ENCODE measurements at places on chromosomes 1 and 21.

GRCh38 chr21:45264912-45265515 lies 22.7 kb downstream of the POFUT2 start:
- no peak for DNase-seq

- no peak for DNase-seq
These were observed 126.1 kb downstream of the LIPI start for GRCh38 chr21:14084701-14085100.

DNA sequence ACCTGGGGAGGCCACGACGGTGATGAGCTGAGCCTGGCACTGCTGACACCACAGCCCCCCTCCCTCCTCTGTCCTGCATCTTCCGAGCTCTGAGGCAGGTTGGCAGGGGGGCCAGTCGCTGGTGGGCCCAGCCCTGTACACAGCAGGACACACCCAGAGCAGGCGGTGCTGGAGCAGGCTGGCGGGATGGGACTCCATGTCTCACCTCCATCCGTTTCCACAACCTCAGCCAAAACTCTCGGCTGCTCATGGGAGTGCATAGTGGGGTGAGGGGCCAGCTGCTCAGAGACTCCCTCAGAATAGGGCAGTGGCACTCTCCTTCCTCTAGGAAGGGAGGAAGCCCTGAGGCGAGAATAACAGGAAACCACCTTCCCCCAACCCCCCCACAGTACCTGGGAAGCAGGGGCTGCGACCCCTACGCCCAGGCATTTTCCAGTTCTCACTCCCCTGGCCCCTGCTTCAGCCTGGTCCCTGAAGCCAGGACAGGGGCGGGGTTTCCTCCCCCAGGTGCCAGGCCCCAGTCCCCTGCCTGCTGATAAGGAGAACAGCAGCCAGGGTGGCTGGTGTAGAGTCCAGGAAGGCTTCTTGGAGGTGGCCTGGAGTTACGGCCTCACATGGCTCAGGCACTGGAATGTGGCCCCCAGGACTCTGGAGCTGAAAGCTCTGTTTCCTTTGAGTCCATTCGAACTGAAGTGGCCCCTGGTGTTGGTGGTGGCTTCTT lies 3.2 kb upstream of the IBA57 start:
- DNase-seq = no peak

- no peak for DNase-seq
These were observed 40.1 kb downstream of the TMED5 start for GRCh38 chr1:93140106-93140505.

DNA sequence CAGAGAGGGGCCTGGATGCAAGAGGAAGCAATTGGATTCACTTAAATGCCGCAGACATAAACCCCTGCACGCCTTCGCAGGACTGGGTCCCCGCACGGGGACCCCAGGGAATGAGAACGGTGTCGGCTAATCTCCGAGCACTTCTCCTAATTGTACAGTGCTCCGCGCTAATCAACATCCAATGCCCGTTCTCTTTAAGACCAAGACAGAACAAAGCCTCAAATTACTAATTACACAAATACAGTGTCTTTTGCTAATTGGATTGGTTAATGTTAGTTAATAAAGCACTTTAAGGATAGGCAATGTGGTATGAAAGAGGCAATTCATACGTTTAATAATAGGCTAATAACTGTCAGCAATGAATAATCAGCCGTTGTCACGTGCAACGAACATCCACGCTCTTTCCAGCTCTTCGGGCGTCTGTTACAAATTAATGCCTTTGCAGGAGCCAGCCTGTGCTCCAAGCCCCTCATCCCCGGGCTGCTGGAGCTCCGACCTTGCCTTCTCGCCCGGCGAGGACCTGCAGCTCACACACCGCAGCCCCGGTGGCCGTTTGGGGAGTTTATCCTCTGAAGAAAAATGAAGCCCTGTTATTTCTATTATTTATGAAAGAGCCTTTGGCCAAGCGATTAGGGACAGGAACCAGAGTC lies 157.8 kb downstream of the PRDM16 start:
- DNase-seq = no peak

DNA sequence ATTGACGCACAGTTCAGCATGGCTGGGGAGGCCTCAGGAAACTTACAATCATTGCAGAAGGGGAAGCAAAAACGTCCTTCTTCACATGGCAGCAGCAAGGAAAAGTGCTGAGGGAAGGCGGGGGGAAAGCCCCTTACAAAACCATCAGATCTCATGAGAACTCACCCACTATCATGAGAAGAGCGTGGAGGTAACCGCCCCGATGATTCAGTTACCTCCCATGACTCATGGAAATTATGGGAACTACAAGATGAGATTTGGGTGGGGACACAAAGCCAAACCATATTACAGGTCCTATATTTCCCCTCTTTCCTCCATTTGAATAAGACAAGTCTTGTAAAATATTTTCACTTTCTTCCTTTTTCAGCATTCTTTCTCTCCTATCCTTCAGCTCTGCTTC lies 7.7 kb upstream of the TTLL7 start:
- DNase-seq = no peak

- DNase-seq = no peak
These were observed 93.3 kb upstream of the COG2 start for GRCh38 chr1:230548997-230549396.

- DNase-seq = no peak
These were observed 99.6 kb upstream of the CDC42BPA start for GRCh38 chr1:227417756-227418480.
